ENCODE measurements at places on chromosomes 5 and 9.

GRCh38 chr9:107976767-107977166 lies 487.2 kb upstream of the KLF4 start:
- DNase-seq, result peak; percentile 72

DNA sequence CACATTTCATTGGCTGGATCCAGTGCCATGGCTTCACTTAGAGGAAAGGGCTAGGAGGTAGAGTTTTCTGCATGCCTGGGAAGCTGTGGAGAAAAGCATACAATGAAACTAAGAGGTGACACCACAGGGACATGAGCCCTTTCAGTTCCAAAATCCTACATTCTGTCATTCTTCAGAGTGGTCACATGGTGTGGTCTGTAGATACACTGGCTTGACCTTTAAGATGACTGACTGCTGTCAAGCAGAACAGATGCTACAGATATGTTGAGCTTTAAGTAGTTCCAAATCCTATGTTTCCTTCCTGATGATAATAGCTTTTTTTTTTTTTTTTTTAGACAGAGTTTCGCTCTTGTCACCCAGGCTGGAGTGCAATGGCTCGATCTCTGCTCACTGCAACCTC lies 26.2 kb downstream of the DMRT3 start:
- DNase-seq, result no peak

- DNase-seq, result no peak
Measured at GRCh38 chr9:12693141-12693540, at the start of gene TYRP1. Gene TYRP1 (plus strand): TSS chr9:12693385. CDS start chr9:12693997, 612 bp downstream.

DNA sequence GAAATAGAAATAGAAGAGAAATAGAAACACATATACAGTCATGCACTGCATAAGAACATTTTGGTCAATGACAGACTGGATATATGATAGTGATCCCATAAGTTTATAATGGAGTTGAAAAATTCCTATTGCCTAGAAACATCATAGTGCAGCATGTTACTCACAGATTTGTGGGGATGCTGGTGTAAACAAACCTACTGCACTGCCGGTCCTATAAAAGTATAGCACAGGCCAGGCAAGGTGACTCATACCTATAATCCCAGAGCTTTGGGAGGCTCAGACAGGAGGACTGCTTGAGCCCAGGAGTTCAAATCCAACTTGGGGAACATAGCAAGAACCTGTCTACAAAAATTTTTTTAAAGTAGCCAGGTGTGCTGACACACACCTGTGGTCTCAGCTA lies 240.6 kb upstream of the MAP3K1 start:
- DNase-seq, result no peak

All from AG20443 (cell line).